Adipose tissue (tissue), 3 donors: ENCODE measurements at places on chromosomes 6 and 20. TPM values are rescaled to one million over a fixed set of nuclear protein-coding genes. Genes with fewer than 3 reads are reported as not detected.

Gene PNPLA1
- polyA plus RNA-seq: 0.22 TPM

Gene SYTL3
- polyA plus RNA-seq: 3.7 TPM

Gene DNAH8
- polyA plus RNA-seq: not detected

Gene BNIP5
- polyA plus RNA-seq: not detected

Gene GPR31
- polyA plus RNA-seq: not detected

Gene EPPIN
- not detected for polyA plus RNA-seq

Gene RIMS1
- 0.10 TPM for polyA plus RNA-seq

Gene SLC17A1
- polyA plus RNA-seq: not detected

Gene SOX4
- polyA plus RNA-seq: 8.8 TPM

Gene BIRC7
- polyA plus RNA-seq: not detected

Gene MYLK2
- polyA plus RNA-seq: 0.04 TPM

Gene MOXD1
- 1.3 TPM for polyA plus RNA-seq

Gene VWA7
- 2.1 TPM for polyA plus RNA-seq

Gene TTK
- polyA plus RNA-seq: not detected

Gene VIP
- polyA plus RNA-seq: 0.81 TPM

Gene CST5
- not detected for polyA plus RNA-seq

Gene PRSS16
- 32.4 TPM for polyA plus RNA-seq

Gene CYP24A1
- not detected for polyA plus RNA-seq

Gene RNF39
- not detected for polyA plus RNA-seq

Gene GRM4
- 0.03 TPM for polyA plus RNA-seq

Gene DBNDD2
- polyA plus RNA-seq: 29.0 TPM

Gene SNAP91
- polyA plus RNA-seq: 0.90 TPM

Gene CD109
- polyA plus RNA-seq: 1.7 TPM

Gene OR2B6
- polyA plus RNA-seq: not detected

Gene FAM162B
- polyA plus RNA-seq: 9.9 TPM

Gene TULP4
- 2.5 TPM for polyA plus RNA-seq

Gene OR5V1
- polyA plus RNA-seq: not detected

Gene PRL
- not detected for polyA plus RNA-seq

Gene ACSS2
- 22.9 TPM for polyA plus RNA-seq

Gene PNLDC1
- polyA plus RNA-seq: 0.07 TPM

Gene GFRAL
- polyA plus RNA-seq: not detected

Gene SLC4A11
- polyA plus RNA-seq: 1.0 TPM

Gene FILIP1
- polyA plus RNA-seq: 0.81 TPM

Gene PGC
- polyA plus RNA-seq: 1,282 TPM

Gene ATAT1
- 5.1 TPM for polyA plus RNA-seq

Gene LBP
- polyA plus RNA-seq: 2.9 TPM

Gene YWHAB
- 31.3 TPM for polyA plus RNA-seq

Gene DLK2
- polyA plus RNA-seq: 0.34 TPM

Gene C6orf141
- 9.2 TPM for polyA plus RNA-seq

Gene TULP1
- polyA plus RNA-seq: 0.13 TPM

Gene HMGN3
- polyA plus RNA-seq: 51.7 TPM

Gene HLA-DRB5
- 1.4 TPM for polyA plus RNA-seq

Gene SUN5
- not detected for polyA plus RNA-seq
